MV-4-11 (cell line): ENCODE measurements at places on chromosomes 6 and 20.

DNA sequence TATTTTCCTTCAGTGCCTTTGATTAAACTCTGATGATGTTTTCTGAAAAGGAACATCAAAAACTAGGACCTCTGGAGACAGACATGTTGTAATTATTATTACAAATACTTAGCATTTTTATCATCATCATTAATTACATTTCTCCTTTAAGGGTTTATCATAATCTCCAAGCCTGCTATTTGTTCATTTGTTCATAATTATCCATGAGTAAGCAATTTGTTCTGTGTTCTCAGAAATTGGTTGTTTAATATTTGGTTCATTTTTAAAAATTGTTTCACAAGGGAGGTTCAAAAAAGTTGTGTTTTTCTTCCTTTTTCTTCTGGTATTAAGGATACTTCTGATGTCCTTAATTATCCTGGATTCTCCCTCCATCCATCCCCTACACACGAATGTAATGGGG is 850.2 kb upstream of the FLRT3 start:
- no peak for DNase-seq

DNA sequence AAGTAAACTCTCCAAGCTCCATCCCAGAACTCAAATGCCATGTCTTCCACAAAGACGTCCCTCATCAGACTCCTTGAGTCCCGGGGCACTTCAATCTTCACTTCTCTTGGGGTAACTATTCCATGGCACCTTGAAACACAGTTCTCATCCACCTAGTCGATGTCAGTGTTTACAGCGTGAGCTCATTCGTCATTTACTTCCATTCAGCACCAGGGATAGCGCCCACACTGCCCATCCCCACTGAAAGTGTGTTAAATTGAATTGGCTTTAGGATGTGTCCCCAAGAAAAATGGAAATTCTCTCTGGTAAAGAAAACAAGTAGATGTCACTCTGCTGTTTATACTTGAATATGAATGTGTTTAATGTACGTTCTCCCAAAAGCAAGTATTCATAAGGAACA is 31.3 kb downstream of the KCNK15 start:
- peak; percentile 32 for DNase-seq

DNA sequence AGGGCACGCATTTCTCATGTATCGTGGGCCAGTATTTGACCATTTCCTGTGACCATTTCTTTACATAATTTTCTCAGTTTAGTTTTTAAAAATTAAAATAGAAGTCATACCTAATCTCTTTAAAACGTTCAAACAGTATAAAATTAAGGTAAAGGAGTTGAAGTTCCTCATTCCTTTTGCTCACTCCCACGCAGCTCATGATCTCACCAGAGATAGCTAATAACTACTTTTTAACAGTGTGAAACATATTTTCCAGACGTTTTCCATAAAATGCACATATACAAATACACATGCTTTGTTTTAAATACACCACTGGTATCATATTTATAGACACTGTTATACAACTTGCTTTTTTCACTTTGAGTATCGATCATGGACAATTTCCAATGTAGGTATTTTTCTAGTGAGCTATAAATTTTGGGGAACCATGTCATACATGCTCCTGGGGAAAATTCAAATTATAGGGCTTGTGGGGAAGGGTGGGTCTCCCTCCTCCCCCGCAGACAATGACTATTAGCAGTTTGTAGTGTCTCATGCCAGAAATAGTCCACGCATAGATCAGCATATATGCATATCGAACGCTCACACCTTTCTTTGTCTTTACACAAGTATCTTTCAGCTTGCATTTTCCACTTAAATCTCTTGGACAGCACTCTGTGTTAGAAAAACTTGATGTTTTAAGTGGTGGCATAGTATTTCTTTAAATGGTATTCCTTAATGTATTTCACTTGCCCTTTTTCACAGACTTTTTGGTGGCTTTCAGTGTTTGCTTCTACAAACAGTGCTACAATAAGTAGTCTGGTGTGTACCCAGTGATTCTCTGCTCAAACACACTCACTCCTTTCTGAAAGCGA is 145.5 kb upstream of the ZNF217 start:
- no peak for DNase-seq

DNA sequence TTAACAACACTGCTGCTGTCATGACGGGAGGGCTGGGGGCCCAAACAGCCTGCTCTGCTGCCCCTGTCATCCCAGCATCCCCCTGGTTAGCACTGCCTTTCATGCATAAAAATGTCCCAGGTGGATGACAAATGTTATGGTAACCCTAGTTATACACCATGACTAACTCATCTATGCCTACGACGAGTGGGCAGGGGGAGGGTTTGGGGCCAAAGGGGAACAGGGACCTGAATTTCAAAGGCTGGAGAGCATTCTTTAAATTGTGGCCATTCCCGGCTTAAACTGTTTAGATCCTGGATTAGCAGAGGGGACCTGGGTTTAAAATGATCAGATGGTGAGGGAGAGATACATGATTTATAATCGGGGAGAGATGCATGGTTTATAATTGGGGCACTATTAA is 24.4 kb downstream of the GNAS-AS1 start:
- no peak for DNase-seq

- peak; percentile 93 for DNase-seq
Measured at GRCh38 chr6:108689272-108690161, 128.8 kb downstream of the FOXO3 start.

DNA sequence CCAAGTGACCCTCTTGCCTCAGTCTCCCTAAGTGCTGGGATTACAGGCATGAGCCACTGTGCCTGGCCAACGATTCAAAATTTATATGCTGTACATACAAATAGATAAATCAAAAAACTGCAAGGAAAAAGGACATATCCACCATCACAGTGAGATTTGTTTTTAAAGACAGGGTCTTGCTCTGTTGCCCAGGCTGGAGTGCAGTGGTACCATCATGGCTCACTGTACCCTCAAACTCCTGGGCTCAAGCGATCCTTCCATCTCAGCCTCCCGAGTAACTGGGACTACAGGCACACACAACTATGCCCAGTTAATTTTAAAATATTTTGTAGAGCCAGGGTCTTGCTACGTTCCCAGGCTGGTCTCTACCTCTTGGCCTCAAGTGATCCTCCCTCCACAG is 61.5 kb downstream of the MAP3K7 start:
- DNase-seq, result no peak

GRCh38 chr6:44228836-44229235 is 5.4 kb downstream of the SLC29A1 start:
- DNase-seq, result no peak

GRCh38 chr20:46850416-46850815 is 44.2 kb upstream of the EYA2 start:
- no peak for DNase-seq

- DNase-seq, result peak; percentile 51
Measured at GRCh38 chr6:155223646-155224451, 40.0 kb upstream of the CLDN20 start.

GRCh38 chr6:328924-329323 is 36.6 kb downstream of the DUSP22 start:
- DNase-seq, result no peak

GRCh38 chr6:55937261-55937947 is 62.0 kb upstream of the BMP5 start:
- DNase-seq, result peak; percentile 89

GRCh38 chr6:19454001-19454720 is 383.0 kb upstream of the ID4 start:
- DNase-seq, result no peak

- DNase-seq, result peak; percentile 57
Measured at GRCh38 chr6:56799989-56800388, 154.9 kb upstream of the BEND6 start.

DNA sequence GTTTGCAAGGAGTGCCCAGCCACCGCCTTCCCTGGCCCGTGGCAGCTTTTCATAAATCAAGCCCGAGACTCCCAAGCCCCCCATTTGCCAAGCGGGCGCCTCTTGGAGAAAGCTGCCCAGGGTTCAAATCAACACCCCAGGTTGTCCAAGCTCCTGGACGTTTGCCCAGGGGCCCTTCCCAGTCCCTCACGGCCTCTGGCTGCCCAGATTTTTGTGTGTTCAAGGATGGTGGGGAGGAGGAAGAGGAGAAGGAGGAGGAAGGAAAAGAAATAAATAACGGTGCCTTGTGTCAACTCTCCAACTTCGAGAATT is 20.6 kb upstream of the NFATC2 start:
- DNase-seq, result no peak

DNA sequence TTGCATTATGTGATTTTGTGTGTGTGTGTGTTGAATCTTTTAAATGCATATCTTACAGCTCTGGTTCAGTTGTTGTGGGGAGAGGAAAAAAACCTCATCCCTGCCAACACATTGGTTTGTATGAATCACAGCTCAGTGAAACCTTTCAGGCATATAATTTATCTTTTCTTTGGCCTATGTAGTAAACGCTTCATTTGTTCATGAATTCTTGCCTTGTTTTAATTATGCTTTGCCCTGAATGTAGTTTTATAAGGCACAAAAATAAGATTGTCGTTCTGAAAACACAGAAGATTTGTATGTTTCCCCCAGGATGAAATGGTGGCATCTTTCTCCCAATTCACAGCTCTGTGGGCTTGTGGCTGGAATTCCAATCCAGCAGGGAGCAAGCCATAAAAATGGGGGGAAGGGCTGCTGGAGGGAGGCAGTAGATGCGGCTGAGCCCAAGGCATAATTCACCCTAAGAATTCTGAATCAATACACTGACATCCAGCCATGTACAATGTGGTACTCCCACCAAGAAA is 45.1 kb downstream of the BCAS1 start:
- DNase-seq, result peak; percentile 6

DNA sequence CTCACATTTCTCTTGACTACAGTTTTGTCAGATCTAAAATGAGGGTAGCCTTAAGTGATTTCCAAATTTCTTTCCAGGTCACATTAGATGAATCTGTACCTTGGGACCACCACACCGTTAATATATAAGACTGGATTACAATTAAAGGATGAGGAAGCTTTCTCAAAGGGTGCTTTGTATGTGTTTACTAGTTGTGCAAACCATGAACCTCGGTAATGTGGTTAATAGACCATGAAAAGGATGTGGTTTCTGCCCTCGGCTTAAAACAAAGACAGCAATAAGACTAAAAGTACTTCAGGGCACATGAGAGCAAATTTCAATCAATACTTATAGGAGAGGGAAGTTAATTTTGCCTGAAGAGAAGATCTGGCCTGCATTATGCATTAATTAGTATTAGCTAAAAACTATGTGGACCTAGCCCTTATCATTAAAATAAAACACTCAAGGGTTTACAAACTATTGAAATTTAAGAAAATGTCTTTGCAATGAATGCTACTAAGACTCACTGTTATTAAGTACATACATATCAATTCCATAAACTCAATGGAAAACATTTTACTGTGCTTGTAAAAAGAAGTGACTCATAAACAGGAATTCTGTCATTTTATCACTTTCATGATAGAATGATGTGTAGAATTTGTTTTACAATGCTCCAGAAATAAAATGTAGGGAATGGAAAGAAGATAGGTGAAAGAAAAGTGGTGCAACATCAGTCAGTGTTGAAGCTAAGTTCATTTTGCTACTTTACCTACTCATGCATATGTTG is 936 bp upstream of the TMX4 start:
- peak; percentile 89 for DNase-seq

DNA sequence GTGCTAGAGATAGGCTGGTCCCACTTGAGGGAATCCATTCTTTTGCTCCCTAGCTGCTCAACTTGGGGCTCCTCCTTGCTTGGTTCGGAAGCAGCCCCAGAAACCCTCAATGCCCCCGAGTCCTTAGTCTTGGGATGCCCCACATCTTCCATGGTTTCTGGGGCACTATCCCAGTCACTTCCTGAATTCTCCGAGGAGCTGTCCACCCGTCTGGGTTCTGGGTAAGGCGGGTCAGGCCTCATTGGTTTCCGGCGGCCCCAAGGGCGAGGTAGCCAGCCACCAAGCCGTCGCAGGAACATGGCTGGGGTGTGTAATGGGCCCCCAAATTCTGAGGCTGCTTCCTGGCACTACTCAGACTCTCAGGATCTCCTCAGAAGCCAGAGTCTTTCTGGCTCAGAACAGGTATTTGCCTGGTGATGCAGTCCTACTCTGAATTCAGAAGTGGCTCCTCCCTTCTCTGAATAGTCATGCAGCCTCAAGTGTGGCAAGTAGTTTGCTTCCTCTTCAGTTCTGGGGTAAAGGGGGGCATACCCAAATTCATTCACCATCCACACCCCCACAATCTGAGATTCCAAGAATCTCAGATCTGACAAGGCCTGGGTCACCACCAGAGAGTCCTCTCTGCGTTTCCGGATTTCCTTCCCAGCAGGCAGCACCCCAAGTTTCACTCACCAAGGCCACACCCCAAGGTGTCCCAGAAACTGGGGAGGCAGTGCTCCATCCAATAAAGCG is 763 bp downstream of the C6orf47 start:
- peak; percentile 7 for DNase-seq

DNA sequence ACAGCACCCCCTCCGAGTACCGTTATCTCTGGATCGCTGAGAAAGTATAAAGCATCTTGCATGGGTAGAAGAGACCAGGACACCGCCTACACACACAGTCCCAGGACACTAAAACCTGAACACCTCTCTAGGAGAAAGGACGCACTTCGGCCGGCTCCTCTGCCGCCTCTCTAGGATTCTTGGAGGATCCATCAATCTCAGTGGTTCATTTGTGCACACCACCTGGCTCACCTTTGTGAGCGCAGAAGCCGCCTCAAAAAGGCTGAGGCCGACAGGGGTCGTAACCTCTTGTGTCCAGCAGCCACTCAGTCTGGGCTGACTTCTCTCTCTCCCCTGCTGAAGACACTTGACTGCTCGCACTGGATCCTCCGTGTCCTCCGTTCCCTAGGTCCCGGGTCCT is 13.5 kb downstream of the ZSCAN23 start:
- no peak for DNase-seq

GRCh38 chr6:21753241-21754108 is 159.9 kb downstream of the SOX4 start:
- DNase-seq, result no peak

DNA sequence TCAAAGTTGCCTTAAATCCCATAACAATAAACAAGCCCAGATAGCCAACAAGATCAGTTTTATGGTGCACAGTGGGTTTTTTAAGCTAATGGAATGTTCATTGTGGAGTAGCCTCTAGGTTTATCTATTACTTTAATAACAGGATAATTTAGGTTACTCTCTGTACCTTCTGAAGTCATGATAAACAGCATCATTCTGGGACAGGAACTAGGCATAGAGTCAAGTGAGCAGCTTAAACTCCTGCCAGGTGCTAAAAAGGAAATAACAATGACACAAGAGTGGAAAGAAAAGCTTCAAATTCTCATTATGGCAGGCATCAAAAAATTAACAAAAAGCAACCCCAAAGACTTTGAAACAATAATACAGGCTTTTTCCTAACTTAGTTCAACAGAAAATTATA is 228.8 kb downstream of the HACE1 start:
- no peak for DNase-seq

GRCh38 chr6:144435602-144436426 is 150.7 kb downstream of the UTRN start:
- DNase-seq, result no peak

- no peak for DNase-seq
Measured at GRCh38 chr20:1306316-1307135, 22.4 kb downstream of the SDCBP2 start.

- peak; percentile 41 for DNase-seq
Measured at GRCh38 chr6:52497652-52498408, 77.7 kb downstream of the EFHC1 start.
